ENCODE measurements at places on chromosomes 12 and 14.

GRCh38 chr14:73775339-73776193 lies 61.4 kb upstream of the PNMA1 start:
- no peak for DNase-seq

GRCh38 chr14:102125546-102125945 lies 14.2 kb upstream of the WDR20 start:
- no peak for DNase-seq

- DNase-seq = no peak
These were observed at the start of gene HCAR1 for GRCh38 chr12:122730215-122731014. Gene HCAR1, minus strand, starts transcription at chr12:122730844. Its CDS starts 505 bp downstream, at chr12:122730339.

GRCh38 chr14:36315159-36315853 lies 5.1 kb downstream of the MBIP start:
- no peak for DNase-seq

- no peak for DNase-seq
These were observed 33.4 kb downstream of the SCARB1 start for GRCh38 chr12:124830306-124830705.

DNA sequence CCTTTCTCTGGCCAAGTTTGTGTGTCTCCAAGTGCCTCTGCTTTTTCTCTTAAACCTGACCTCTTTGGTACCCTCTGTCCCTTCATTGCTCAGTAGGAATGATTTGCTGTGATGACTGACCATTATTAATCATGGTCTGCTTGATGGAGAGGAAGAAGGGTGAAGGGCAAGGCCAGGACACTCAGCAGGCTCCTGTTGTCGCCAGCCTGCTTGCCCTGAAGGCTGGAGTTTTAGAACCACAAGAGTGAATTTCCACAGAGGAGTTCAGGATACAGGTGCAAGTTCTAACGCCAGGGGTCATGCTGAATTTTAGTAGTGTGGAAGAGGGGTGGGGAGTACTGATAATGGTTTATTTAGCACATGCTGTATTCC lies 2.8 kb upstream of the ITGA5 start:
- DNase-seq = no peak

GRCh38 chr14:69559581-69560011 lies 15.1 kb downstream of the CCDC177 start:
- DNase-seq = no peak

- DNase-seq = no peak
These were observed 3.6 kb upstream of the KRT6A start for GRCh38 chr12:52496590-52497071.

DNA sequence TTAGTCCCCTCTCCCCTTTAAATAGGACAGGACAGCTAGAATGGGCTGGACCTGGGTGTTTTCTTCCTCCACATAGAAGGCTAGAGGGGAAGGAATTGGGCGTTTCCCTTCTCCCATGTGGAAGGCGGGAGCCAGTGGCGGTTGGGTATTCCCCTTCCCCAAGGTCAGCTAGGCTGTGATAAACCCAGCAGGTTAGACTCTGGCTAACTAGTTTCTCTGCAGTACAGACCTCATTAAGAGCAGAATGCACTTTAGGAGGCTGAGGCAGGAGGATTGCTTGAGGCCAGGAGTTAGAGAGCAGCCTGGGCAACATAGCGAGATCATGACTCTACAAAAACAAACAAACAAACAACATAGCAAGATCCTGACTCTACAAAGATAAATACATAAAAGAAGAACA lies 92.6 kb downstream of the BEGAIN start:
- DNase-seq = no peak

- no peak for DNase-seq
These were observed 176.3 kb upstream of the DIO2 start for GRCh38 chr14:80387563-80387981.

GRCh38 chr12:62714774-62715721 lies 219.9 kb downstream of the PPM1H start:
- no peak for DNase-seq

DNA sequence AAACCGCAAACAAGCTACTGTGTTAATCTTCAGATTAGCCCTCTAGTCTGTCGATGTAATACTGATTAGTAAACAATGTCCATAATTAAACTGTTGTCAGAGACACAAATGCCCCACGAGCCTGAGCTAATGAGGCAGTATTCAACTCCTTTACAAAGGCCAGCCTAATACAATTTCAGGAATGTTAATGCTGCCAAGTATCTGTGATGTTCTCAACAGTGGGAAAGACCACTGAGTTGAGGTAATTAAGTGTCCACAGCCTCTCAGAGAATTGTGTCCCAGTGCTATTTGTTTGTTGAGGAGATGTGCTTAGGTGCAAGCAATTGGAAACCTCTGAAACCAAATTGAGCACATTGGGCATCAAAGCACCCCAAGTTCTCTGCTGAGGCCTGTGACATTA lies 139.4 kb upstream of the CDKN3 start:
- DNase-seq = no peak

Measured in GM06990 (cell line).